ENCODE measurements at places on chromosomes 16 and 17.

DNA sequence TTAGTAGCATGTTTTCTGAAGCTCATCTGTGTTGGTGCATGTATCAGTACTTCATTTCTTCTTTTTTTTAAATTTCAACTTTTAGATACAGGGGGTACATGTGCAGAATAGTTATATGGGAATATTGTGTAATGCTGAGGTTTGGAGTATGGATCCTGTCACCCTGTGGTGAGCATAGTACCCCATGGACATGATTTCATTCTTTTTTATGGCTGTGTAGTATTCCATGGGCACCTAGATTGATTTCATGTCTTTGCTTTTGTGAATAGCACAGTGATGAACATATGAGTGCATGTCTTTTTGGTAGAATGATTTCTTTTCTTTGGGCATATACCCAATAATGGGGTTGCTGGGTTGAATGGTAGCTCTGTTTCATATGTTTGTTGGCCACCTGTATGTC is 55.0 kb upstream of the NOL11 start:
- no peak for DNase-seq

- DNase-seq, result peak; percentile 16
Measured at GRCh38 chr17:55452139-55452790, 30.6 kb upstream of the MMD start.

GRCh38 chr17:33561569-33562334 is 268.7 kb upstream of the ASIC2 start:
- no peak for DNase-seq

DNA sequence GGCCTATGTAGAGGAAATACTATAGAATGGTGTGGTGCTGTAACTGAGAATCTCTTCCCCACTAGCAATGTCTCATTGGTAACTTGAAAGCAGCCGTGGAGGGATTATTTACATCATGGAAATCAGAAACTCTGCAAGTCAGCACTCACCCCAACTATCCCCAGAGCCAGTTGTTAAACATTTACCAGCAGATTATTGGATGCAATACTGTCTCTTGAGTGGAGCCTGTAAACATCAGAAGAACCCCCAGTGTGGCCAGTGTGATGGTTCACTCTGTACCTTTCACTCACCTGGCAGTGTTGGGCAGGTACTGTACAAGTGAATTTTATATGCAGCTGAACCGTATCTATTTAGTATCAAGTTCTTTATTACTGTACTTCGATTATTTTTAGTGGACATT is 299.8 kb upstream of the SALL1 start:
- DNase-seq, result no peak

- DNase-seq, result no peak
Measured at GRCh38 chr16:66175636-66176035, 190.9 kb upstream of the CDH5 start.

- DNase-seq, result no peak
Measured at GRCh38 chr16:59540621-59541020, 806.5 kb upstream of the GOT2 start.

DNA sequence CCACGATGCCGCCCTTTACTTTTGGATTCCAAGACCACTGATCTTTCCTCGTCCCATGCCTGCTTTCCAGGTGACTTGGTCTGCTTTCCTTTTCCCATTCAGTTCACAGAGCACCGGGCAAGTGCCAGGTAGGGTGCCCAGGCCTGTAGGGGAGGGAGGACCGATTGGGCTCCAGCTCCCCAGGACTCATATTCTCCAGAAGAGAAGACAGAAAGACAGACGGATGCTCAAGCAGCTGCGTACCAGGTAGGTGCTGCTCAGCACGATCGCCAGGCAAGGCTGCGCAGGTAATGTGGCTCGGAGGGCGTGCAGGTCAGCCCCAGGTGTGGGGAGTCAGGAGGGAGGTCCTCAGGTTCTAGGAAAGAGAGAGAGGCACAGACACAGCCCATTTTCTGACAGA is 67.5 kb upstream of the ZNF423 start:
- DNase-seq, result no peak

DNA sequence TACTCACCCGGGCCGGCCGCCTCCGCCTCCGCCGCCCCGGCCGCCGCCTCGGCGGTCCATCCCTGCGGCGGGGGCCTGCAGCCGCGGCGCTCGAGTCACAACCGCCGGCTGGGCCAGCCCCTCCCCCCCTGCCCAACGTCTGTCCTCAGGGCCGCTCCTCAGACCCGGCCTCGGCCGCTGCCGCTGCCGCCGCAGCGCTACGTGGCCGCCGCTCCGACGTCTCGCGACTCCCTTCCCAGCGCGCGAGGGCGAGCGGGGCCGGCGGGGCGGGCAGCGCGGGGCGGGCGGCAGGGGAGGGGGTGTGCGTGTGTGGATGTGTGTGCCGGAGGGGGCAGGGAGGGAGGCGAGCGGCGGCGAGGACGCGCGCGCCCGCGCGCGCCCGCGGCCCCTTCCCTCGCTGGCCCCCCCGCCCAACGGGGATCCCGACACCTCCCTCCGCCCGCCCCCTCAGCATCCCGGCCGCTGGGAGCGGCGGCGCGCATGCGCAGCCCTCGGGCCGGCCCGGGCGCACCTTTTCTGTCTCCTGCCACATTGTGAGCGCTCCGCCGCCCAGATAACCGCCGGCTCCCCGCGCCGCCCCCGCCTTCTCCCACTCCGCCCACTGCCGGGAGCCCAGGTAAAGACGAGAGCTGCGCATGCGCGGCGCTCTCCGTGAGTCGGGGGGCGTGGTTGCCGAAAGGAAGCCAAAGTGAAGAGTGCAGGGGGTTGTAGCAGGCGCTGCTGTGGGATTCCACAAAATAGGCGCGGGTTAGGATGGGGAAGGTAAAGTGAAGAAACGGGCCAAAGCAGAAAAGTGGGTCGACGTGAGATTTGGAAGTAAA is at the start of gene ZNF652:
ZNF652 (minus strand) TSS at position 349 of the 821 bp plus-strand sequence. CDS start 44,525 bp downstream, outside the sequence.
- peak; percentile 93 for DNase-seq

- DNase-seq, result no peak
Measured at GRCh38 chr17:9943343-9943742, 38.3 kb upstream of the RCVRN start.

DNA sequence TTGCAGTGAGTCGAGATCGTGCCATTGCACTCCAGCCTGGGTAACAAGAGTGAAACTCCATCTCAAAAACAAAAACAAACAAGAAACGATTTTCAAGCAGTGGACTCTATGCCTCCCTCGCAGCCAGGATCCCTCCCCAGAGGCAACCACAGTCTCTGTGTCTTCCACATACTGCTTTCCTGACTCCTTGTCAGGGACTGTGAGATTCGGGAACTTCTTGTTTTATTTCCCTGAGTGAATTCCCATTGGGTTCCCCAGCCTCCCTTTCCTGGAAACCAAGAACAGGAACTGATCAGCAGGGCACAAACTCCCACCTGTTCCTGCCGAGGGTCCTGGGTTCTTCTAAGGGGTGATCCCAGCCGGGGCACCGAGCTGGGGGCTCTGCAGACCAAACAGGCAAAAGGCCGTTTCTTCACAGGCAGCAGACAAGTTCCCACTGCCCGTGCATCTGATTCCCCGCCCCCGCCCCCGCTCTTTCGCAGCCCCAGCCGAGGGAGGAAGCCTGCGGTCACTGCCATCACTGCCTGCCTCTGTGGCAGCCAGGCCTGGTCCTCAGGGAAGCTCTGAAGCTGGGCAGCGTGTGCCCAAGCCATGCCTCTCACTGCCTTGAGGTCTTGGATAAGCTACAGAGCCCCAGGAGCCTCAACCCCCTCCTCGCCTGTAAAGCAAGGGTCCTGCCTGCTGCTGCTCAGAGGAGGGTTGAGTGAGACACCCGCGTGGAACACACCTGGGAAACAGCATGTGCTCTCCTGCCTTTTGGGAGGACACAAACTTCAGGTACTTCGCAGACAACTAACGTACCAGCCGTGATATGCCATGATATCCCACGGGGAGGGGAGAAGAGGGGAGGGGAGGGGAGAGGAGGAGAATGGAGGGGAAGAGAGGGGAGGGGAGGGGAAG is 5.5 kb upstream of the PIEZO1 start:
- no peak for DNase-seq

GRCh38 chr17:7867881-7868329 is 10.1 kb downstream of the CYB5D1 start:
- DNase-seq, result no peak

GRCh38 chr16:54867302-54867832 is 63.3 kb upstream of the IRX5 start:
- DNase-seq, result no peak

DNA sequence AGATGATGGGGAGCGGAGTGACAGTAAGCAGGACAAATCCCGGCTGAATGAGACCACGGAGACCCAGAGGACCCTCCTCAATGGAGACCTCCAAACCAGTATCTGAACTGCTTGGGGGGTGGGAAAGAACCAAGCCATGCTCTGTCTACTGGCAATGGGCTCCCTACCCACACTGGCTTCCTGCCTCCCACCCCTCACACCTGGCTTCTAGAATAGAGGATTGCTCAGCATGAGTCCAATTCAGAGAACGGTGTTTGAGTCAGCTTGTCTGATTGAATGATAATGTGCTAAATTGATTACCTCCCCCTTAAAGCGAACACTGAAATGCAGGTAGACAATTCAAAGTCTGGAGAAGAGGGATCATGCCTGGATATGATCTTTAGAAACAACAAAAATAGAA is 5.5 kb downstream of the SSTR2 start:
- DNase-seq, result no peak

DNA sequence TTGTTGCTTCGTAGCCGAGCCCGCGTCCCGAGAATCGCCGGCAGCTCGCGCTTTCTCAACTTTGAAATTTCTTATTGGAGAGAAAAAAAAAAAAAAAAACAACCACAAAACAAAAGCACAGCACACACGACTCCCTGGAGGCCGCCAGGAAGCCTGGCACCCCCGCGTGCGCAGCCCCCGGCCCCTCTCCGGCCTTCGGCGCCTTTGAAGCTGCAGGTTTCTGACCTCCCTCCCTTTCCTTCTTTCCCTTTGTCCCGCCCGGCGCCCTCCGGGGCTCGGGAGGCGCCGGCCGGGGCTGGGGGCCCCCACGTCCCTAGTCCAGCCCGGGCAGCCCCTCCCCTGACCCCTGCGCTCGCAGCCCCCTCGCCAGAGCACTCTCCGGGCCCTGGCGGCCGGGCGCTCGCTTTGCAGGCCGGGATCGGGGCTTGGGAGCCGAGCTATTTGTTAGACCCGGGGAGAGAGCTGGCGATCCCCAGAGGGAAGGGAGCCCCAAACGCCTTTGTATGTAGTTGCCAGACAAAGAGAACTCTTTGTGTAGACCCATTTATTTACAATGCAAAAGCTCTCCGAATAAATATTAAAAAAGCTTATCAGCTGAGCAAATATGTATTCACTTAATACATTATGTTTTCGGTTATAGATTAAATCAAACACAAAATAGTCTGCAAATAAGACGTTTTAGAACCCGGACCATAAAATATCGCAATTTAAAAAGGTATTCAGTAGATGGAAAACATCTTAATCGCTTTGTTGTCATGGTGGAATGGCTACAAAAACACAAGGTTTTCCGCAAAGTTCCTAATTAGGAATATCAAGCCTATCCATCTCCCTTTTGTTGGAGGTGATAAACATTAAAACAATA is 2.3 kb downstream of the BAHCC1 start:
- DNase-seq, result no peak

DNA sequence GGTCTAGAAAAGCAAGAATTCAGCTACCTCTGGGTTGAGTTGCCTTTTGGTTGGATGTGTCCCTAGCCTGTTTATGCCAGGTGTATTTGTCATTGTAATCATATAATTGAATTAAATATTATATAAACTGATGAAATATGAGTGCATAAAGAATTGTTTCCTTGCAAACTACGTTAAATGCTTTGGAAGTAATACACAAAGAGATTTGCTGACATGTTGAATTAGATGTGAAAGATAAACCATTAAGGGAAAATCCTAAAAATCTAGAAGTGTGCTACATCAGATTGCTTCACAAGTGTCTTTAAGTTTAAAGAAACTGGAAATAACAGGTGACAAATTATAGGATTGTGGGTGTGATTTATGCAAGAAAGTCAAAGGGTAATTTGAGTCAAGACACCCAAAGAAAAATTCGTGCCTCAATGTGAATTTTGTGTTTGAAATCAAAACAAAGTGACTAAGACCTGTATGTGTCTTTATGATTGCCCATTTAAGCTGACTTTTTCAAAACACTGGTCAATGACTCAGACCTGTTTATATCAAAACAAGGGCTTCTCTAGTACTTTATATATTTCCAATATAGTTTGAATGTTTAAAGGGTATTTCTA is 5.1 kb upstream of the PYY start:
- no peak for DNase-seq

- DNase-seq, result no peak
Measured at GRCh38 chr16:47204736-47205504, 61.2 kb upstream of the NETO2 start.

DNA sequence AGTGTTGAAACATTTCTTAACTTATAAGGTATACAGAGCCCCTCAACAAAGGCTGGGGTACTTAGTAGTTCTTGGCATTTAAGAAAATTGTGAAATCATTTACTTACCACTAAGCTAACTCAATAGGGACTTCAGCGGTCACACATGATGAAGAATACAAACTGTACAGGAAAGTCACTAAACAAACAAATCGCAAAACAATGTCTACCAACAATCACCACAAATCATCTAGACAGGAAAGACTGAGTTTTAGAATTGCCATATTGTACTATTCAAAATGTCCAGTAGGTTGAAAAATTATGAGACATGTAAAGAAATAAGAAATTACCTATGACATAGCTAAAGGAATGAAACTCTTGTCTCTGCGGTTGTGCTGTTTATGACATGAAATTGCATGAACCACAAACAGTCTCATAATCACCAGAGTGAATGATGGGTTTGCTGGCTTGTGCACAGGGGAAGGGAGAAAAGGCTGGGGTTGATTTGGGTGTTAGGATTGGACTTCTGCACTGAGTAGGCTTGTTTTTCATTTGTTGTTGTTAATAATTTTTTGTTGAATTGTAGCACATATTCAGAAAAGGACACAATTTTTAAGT is 441.1 kb upstream of the MON1B start:
- DNase-seq, result no peak

DNA sequence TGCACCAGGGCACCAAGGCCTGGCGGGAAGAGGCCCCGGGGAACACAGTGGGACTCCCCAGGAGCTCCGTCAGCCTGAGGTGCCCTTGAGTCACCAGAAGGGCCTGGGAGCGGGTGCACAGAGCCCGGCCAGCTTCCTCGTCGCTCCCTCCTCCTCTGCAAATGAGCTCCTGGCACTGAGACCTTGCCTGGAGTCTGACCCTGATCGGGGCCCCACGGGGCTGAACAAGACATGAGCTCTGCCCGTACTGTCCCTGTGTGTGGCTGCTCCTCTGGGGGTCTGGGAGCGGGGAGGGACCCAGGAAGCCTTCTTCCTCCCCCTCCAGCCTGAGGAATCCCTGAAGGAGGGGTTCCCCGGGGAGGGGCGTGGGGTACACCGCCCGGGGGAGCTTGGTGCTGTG is 36.4 kb upstream of the SSTR5 start:
- no peak for DNase-seq

GRCh38 chr16:19607616-19608280 is 52.2 kb downstream of the VPS35L start:
- no peak for DNase-seq
